ENCODE measurements at places on chromosomes 13 and 19.

DNA sequence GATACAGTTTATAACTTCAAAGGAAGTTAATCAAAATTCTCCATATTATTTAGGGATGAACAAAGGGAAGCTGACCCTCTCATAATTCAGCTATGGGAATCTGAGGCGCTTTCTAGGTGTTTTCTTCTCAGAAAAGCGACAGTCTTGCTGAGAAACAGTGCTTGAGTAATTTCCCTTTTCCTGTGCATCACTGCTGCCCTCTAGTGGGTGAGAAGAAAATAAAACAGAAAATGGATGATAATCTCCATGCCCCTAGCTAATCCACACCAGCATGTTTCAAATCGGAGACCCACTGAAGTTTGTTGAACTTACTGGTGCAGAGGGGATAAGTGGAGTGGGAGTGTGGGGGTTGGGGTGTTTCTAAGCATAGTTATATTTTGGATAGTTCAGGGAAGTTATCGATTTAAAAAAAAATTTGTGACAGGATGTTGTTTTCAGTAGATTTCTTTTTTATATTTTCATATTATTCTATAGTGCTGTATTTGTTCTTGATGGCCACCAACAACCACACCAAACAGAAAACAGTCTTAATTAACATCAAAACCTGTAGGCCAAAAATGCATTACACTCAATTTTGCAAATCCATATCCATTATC is 21.4 kb downstream of the LCP1 start:
- no peak for DNase-seq

GRCh38 chr13:93190006-93190405 is 36.6 kb upstream of the GPC6 start:
- no peak for DNase-seq

GRCh38 chr19:47421844-47422395 is 2.6 kb upstream of the MEIS3 start:
- no peak for DNase-seq

DNA sequence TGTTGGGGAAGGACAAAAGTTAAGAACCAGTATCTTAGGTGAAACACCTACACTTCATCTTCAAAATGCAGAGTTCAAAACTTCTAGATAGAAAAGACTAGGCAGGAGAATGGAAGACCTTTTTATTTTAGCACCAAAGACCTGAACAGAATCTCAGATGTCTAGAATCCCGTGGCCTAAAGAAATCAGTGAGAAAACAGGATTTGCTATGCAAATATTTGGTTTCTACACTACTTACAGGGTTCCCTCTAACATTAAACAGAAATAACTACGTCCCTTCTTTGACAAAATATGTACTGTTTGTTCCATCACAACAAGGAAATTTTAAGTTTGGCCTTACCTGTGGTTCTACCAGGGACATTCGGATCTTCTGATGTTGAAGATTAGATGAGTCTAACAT is 21.5 kb downstream of the DIS3 start:
- no peak for DNase-seq

- DNase-seq: no peak
Measured at GRCh38 chr13:44132710-44133109, 240.9 kb upstream of the SERP2 start.

- DNase-seq: no peak
Measured at GRCh38 chr19:13118424-13119193, 545 bp downstream of the NACC1 start.

GRCh38 chr13:77118134-77118533 is 91.2 kb upstream of the FBXL3 start:
- DNase-seq: no peak

GRCh38 chr19:2243274-2244124 is 5.6 kb upstream of the AMH start:
- no peak for DNase-seq

DNA sequence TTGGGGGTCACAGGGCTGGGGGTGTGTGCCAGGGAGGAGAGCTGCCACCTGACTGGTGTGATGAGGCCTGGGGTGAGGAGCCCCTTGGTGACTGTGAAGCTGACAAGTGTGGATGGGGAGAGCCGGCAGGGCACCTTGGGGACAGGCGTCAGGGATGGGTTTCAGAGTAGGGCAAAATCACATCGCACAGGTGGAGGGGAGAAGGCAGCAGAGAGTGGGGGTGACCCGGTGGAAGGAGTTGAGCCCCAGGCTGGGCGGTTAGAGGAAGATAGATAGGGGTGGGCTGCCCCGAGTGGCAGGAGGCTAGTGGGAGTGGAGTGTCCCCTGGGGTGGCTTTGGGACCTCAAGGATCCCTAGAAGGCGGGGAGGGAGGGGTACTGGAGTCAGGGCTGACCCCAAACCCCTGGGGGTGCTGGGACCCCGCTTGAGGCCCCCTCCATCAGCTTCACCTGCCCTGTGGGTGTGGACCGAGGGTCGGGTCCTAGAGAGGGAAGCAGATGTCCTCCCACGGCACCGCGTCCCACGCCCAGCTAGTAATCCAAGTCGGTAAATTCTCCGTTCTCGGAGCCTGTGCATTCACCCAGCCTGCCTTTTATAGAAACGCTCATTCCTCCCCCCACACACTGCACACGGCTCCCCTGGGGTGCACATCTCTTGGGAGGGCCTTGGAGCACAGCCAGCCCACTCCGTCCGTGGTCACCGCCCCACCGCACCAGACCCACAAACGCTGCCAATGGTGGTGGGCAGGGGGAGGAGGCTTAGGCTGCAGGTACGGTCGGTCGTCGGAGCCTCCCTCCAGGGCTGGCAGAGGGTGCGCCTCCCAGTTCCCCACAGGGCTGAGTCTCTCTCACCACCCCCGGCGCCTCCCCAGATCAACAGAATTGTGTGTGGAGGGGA is 2.4 kb downstream of the CTXN1 start:
- no peak for DNase-seq

DNA sequence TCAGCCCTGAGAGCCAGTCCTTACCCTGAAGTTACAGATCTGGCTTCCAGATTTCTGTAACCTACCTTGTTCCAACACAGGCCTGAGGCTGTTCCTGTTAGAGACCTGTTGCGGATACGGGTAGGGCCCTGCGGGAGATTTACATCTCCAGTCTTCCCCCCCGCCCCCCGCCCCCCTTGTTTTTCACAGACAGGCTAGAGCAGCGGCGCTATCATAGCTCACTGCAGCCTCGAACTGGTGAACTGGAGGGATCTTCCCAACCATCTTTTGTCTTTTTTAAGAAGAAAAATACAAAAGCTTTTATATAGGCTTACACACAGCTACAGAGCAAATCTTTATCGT is 10.6 kb upstream of the CEACAM21 start:
- DNase-seq: peak; percentile 27

DNA sequence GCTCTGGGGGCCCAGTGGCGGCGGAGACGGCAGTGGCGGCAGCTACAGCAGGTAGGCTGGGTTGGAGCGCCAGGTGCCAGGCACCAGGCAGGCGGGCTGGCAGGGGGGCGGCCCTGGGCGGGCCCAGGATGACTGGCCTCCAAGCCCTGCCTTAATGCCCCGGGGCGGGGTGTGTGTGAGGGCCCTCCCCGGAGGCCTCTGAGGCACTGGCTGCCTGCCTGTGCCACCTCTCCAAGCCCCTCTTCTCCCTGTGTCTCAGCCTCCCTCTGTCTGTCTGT is at the start of gene KLK11:
KLK11 (minus strand) TSS at position 63 of the 278 bp plus-strand sequence. CDS start 985 bp downstream, outside the sequence.
- DNase-seq: no peak

DNA sequence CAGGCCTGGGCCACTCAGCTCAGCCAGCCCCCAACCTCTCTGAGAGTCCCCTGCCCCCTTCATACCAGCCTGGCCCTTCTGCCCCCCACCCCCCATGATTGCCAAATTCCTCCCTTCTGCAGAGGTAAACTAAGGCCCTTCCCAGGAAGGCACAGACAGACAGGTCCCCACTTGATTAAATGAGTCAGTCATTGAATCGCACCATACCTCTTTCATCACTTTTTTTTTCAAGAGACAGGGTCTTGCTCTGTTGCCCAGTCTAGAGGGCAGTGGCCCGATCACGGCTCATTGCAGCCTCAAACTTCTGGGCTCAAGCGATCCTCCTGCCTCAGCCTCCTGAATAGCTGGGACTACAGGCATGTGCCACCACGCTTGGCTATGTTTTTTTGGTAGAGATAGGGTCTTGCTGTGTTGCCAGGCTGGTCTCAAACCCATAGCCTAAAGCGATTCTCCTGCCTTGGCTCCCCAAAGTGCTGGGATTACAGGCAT is 6.0 kb downstream of the PODNL1 start:
- no peak for DNase-seq

GRCh38 chr19:50264483-50265186 is 61.2 kb downstream of the MYH14 start:
- DNase-seq: no peak

GRCh38 chr13:107531816-107532215 is 683.5 kb downstream of the LIG4 start:
- no peak for DNase-seq

DNA sequence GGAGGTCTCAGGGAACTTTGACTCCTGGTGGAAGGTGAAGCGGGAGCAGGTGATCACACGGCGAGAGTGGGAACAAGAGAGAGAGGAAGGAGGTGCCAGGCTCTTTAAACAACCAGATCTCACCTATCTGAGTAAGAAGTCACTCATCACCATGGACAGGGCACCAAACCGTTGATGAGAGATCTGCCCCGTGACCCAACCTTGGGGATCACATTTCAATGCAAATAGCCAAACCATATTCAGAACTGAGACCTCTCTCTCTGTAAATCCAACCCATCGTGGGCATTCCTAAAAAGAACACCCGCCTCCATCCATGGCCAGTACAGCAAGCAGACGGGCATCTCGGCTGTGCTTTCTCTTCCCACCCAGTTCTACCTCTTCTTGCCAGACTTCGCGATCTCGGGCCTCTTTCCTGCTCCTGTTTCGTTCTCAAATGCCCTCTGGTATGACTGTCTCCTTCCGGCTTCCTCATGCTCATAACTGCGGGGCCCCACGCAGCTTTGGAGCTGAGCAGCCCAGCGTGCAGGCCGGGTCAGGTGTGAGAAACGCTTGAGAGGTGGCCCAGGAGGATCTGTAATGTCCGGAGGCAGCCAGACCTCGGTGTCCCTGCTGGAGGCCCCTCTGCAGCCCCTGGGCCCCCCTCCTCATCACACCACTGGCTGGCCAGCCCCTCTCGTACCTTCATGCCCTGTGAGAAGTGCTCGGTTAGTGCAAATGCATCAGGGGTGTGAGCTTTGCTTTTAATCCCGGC is 97.0 kb upstream of the GPR183 start:
- no peak for DNase-seq

DNA sequence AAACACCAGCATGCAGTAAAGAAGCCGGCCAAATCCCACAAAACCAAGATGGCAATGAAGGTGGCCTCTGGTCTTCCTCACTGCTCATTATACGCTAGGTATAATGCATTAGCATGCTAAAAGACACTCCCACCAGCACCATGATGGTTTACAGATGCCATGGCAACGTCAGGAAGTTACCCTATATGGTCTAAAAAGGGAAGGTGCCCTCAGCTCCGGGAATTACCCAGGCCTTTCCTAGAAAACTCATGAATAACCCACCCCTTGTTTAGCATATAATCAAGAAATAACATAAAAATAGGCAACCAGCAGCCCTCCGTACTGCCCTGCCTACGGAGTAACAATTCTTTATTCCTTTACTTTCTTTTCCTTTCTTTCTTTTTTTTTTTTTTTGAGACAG is 21.1 kb upstream of the PLEKHF1 start:
- DNase-seq: no peak

- no peak for DNase-seq
Measured at GRCh38 chr13:41742917-41743552, 217.9 kb downstream of the VWA8 start.

- no peak for DNase-seq
Measured at GRCh38 chr13:50474088-50474662, 369.3 kb downstream of the DLEU7 start.

GRCh38 chr19:32719611-32720059 is at the start of gene TDRD12:
TSS of gene TDRD12 (plus strand) at chr19:32719767. CDS start at chr19:32720073, 306 bp downstream.
- no peak for DNase-seq

DNA sequence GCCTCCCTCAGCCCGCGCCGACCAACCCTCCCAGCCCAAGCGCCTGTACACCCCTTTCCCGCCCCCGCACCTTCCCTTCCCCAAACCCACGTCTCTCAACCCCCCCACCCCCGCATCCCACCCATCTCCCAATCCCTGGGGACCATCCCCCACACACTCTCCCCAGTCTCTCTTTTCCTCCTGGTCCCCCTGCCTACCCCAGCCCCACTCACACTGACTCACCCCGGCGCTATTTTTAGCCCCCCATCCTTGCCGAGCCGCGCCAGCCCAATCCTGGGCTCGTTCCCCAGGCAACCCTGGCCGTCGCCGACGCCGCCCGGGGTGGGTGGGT is 11.7 kb downstream of the CIC start:
- DNase-seq: no peak

DNA sequence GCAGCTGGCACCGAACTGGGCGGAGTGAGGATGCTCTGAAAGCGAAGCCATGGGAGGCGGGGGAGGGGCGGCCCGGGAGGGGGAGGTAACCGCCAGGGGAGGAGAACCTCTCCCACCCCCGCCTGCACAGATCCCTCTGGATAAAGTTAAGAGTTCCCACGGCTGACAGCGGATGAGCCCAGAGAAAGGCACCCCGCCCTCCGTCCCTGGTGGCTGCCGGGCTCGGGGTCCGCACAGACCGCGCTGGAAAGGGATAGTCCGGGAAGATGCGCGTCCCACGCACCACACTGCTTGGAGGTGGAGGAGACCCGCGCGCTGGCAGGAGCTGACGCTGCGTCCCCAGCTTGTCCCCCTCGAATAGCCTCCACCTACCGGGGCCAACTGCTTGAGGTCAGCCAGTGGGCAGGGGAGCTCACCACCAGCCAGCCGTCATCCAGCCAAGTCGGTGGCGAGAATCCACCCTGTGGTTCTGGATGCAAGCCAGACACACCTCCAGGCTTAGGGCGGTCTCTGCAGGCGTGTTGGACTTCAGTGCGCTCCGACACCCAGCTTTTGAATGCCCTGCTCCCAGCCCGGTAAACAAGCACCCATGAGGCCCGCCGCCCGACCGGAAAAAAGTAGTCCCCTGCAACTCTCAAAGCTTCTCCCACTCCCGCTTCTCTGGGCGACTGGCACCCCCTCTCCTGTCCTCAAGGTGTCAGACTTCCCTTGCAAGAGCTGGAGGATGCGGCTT is at the start of gene TRPC4:
TRPC4 (minus strand) TSS at position 17 of the 733 bp plus-strand sequence. CDS start 86,439 bp downstream, outside the sequence.
- no peak for DNase-seq

DNA sequence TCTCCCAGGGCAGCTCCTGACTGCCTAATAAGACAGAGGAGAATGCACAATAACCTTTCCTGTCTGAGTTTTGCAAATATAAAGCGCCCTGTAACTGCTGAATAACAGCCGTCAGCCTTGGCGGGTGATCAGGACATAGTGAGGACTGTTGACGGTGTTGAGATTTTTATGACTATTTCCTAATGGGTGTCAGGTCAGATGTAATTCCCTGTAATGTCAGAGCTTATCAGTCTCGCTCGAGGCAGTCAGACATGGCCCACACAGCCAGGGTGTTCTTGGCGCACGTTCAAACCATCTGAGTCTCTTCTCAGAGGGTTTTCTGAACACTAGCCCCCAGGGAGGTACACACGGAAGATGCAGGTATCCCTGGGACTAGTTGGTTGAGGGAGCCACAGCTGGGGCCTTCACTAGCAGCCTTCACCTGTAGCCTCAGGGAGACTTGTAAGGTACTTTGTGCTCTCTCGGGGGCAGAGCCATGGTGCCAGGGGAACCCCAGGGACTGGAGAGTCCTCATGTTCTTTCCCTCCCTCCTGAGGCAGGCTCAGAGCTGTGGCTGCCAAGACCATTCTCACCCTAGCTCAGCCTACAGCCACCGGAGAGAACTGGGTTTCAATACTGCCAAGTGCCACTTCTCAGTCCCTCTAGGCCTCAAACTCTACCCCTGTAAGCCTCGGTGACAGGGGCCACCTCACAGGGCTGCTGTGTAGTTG is 213.1 kb downstream of the UQCRFS1 start:
- no peak for DNase-seq
